Common myeloid progenitor, CD34-positive (primary cell): ENCODE measurements at places on chromosomes 16 and 17.

DNA sequence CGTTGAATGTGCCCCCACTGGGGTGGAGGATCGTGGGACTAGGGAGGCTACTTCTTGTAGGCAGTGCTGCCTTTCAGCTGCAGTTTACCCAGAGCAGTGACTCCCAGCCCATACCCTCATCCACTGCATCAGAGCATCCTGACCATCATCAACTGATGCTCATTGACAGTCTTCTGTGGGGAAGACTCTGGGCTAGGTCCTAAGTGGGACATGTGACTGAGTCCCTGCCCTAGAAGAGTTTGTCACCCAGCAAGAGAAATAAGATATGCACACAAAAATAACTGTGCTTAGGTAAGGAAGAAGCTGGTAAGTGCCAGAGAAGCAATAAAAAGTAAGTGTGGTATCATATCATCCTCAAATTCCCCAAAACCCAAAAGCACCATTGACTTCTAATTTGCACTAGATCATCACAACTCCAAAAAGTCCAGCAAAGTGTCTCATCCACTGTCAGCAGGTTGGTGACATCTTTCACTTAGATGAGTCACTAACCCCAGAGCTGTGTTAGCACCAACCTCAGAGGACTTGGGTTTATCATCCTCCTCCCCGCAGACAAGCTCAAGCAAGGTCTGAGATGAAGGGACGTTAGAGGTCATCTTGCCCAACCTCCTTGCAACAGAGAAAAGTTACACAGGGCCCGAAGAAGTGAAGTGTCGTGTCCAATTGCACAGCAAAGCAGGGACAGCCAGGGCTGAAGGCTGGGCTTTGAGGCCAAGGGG lies 99.0 kb downstream of the CCDC182 start:
- H3K4me1 ChIP-seq, result no peaks in the 10 kb centered on the region
- no peaks in the 10 kb centered on the region for H3K27me3 ChIP-seq
- H3K36me3 ChIP-seq, result peaks cover 61% of the 10 kb centered on the region

- H3K27ac ChIP-seq, result no peak overlapping the region
- no peaks in the 10 kb centered on the region for H3K27me3 ChIP-seq
- H3K4me1 ChIP-seq, result peaks cover 80% of the 10 kb centered on the region
Observed at GRCh38 chr17:45429339-45430005, 3.2 kb downstream of the ARHGAP27 start.

- DNase-seq, result no peak
- H3K27me3 ChIP-seq, result no peaks in the 10 kb centered on the region
- no peaks in the 10 kb centered on the region for H3K36me3 ChIP-seq
- H3K27ac ChIP-seq, result no peak overlapping the region
Observed at GRCh38 chr16:13630374-13630773, 289.6 kb upstream of the ERCC4 start.

GRCh38 chr16:9647981-9648701 lies 534.1 kb downstream of the GRIN2A start:
- no peaks in the 10 kb centered on the region for H3K4me1 ChIP-seq
- H3K27me3 ChIP-seq, result no peaks in the 10 kb centered on the region
- no peak for DNase-seq
- no peak overlapping the region for H3K27ac ChIP-seq
- no peak overlapping the region for H3K4me3 ChIP-seq

- H3K4me3 ChIP-seq, result no peak overlapping the region
- no peak for DNase-seq
- no peaks in the 10 kb centered on the region for H3K4me1 ChIP-seq
- peaks cover 2% of the 10 kb centered on the region for H3K27me3 ChIP-seq
- H3K36me3 ChIP-seq, result no peaks in the 10 kb centered on the region
- H3K27ac ChIP-seq, result no peak overlapping the region
Observed at GRCh38 chr17:40936437-40936971, 942 bp downstream of the KRT23 start.

- peaks cover 8% of the 10 kb centered on the region for H3K4me1 ChIP-seq
- no peak overlapping the region for H3K4me3 ChIP-seq
- no peaks in the 10 kb centered on the region for H3K27me3 ChIP-seq
- no peak overlapping the region for H3K27ac ChIP-seq
- peaks cover 18% of the 10 kb centered on the region for H3K36me3 ChIP-seq
Observed at GRCh38 chr16:27333104-27333503, 19.3 kb downstream of the IL4R start.

- no peak overlapping the region for H3K27ac ChIP-seq
- no peaks in the 10 kb centered on the region for H3K27me3 ChIP-seq
Observed at GRCh38 chr17:60901806-60902205, 224.2 kb downstream of the BCAS3 start.

GRCh38 chr17:27609611-27610303 lies 21.2 kb upstream of the LGALS9 start:
- H3K4me3 ChIP-seq, result no peak overlapping the region
- H3K4me1 ChIP-seq, result no peaks in the 10 kb centered on the region
- H3K27me3 ChIP-seq, result no peaks in the 10 kb centered on the region
- peaks cover 49% of the 10 kb centered on the region for H3K36me3 ChIP-seq
- no peak overlapping the region for H3K27ac ChIP-seq

DNA sequence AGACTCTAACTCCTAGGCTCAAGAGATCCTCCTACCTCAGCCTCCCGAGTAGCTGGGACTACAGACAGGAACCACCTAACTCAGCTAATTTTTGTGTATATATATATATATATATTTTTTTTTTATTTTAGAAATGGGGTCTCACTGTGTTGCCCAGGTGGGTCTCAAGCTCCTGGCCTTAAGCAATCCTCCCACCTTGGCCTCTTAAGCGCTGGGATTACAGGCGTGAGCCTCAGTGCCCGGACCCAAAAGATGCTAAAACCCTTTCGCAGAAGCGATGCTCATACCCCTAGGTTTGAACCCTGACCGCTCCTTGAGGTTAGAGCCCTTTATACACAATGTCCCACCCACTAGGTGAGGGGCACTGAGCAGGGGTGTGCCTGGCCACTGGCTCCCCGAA lies 2.2 kb upstream of the CLDN9 start:
- H3K36me3 ChIP-seq, result no peaks in the 10 kb centered on the region
- no peak overlapping the region for H3K4me3 ChIP-seq
- H3K4me1 ChIP-seq, result peaks cover 11% of the 10 kb centered on the region

DNA sequence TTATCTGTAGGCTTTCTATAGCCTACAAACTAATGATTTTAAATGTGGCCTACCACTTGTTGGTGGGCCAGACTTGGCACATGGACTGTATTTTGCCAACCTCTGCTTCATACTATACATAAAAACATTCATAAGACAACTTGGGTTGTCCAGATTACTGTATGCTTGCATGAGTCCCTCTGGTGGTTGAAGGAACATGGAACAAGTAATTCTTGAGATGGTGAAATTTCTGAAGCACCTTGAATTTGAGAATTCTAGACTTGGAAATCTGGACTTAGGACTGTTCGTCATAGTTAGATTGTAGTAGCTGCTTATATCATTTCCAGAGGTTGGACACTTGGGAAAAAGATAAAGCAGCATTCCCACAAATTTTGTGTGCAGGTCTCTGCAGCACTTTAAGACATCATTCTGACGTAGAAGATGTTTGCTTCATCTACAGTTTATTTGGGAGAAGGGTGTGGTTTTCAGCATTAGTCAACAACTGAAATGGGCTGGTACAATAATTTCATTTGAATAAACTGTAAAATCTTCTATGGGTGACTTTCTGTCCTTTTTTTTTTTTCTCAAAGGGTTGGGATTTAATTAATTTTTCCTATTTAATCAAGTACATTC lies 31.2 kb downstream of the NFATC3 start:
- no peak overlapping the region for H3K4me3 ChIP-seq
- H3K27me3 ChIP-seq, result no peaks in the 10 kb centered on the region
- DNase-seq, result peak; percentile 57
- H3K27ac ChIP-seq, result no peak overlapping the region
- H3K36me3 ChIP-seq, result no peaks in the 10 kb centered on the region
- H3K4me1 ChIP-seq, result peaks cover 8% of the 10 kb centered on the region

DNA sequence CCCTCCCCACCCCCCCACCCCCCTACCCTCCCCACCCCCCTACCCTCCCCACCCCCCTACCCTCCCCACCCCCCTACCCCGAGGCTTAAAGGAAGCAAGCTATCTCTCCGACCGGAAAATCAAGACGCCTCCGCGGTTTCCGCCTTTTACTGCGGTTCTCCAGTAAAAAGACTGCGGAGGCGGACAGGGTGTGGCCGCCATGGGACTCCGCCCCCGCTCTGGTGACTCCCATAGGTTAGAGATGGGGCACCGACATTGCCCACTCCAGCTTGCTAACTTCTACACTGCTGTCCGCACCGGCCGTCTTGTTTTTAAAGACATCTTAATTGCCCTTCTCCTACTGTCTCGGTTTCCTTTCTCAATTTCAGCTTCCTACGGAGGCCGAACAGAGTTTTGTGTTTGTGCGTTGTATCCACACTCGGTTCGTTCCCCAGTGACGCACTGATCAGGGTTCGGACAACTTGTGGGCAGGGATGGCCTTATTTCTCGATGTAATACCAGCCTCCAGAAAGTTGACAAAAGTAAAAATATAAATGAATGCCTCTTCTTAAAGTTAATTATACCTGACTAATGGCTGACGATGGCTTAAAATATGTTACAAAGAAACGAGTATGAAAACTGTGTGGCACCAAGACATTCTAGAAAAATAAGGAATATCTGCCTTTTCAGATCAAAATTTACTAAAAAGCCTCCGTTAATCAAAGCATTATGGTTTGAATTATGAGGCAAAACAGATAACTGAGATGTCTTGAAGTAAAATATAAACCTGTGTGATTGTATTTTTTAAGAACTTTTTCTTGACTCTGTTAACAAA lies 1.1 kb upstream of the ZNF200 start:
- H3K4me3 ChIP-seq, result no peak overlapping the region
- H3K27ac ChIP-seq, result no peak overlapping the region
- H3K4me1 ChIP-seq, result peaks cover 11% of the 10 kb centered on the region
- DNase-seq, result peak; percentile 51

DNA sequence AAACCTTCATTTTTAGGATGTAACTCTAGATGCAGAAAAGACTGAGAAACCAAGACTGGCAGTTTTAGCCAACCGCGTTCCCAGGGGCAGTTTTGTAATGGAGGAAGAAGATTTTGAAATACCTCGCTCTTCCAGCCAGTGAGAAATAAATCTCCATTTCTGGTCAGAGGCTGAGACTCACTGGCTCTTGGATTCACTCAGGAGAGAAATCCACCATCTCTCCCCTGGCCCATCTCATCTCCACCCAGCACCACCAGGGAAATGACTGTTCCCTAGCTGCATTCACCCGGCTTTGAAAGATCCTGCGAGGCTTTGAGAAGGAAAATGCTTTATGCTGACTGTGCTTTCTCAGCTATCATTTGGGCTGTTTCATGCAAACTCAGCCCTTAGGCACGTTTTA lies 185.2 kb downstream of the SOX9 start:
- DNase-seq, result no peak
- H3K4me1 ChIP-seq, result no peaks in the 10 kb centered on the region
- H3K27me3 ChIP-seq, result peaks cover 4% of the 10 kb centered on the region
- H3K36me3 ChIP-seq, result no peaks in the 10 kb centered on the region
- H3K27ac ChIP-seq, result no peak overlapping the region

GRCh38 chr16:31043352-31043751 lies 10.0 kb downstream of the STX4 start:
- no peak overlapping the region for H3K27ac ChIP-seq
- no peak overlapping the region for H3K4me3 ChIP-seq
- DNase-seq, result no peak
- H3K36me3 ChIP-seq, result peaks cover 19% of the 10 kb centered on the region
- no peaks in the 10 kb centered on the region for H3K27me3 ChIP-seq

DNA sequence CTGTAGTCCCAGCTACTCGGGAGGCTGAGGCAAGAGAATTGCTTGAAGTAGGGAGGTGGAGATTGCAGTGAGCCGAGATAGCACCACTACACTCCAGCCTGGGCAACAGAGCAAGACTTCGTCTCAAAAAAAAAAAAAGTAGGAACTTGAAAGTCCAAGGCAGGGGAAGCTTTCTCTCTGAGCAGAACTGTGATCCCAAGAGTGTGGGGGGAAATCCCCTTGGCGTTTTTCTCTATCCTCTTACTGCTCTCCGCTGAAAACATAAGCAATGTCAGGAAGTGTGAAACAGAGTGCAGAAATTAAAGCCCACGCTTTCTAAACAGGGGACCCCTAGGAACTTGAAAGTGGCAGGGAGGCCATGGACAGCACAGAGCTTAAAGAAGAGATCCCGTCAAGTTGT lies 9.8 kb upstream of the CMTM3 start:
- H3K4me1 ChIP-seq, result peaks cover 14% of the 10 kb centered on the region
- H3K27ac ChIP-seq, result no peak overlapping the region
- H3K27me3 ChIP-seq, result no peaks in the 10 kb centered on the region
- DNase-seq, result no peak
- no peaks in the 10 kb centered on the region for H3K36me3 ChIP-seq

DNA sequence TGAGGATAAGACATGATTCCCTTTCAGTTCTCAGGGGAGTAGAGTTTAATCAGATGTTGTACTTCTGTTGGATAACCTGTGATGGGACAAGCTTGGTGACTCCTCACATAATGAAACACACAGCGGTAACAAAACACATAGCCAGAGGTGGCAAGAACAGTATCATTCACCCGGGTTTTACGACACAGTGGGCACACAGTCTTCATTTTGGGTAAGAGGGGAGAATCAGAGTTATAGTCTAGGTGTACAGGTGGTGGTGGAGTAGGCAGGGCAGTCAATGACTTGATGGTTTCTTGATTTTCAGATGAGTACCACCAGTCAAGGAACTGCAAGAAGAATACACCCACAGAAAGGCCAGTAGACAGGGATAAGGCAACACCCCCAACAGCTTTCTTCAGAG lies 2.6 kb downstream of the PEX12 start:
- H3K36me3 ChIP-seq, result peaks cover 23% of the 10 kb centered on the region
- H3K27me3 ChIP-seq, result no peaks in the 10 kb centered on the region
- no peak overlapping the region for H3K4me3 ChIP-seq
- no peak overlapping the region for H3K27ac ChIP-seq
- no peak for DNase-seq

GRCh38 chr17:46071796-46072195 lies 72.7 kb downstream of the STH start:
- no peaks in the 10 kb centered on the region for H3K27me3 ChIP-seq
- peaks cover 12% of the 10 kb centered on the region for H3K36me3 ChIP-seq
- no peak overlapping the region for H3K4me3 ChIP-seq
- DNase-seq, result no peak
- H3K27ac ChIP-seq, result no peak overlapping the region
- H3K4me1 ChIP-seq, result no peaks in the 10 kb centered on the region

GRCh38 chr17:29933379-29933778 lies 3.4 kb upstream of the SSH2 start:
- no peak overlapping the region for H3K4me3 ChIP-seq
- DNase-seq, result no peak
- H3K4me1 ChIP-seq, result peaks cover 27% of the 10 kb centered on the region
- H3K36me3 ChIP-seq, result no peaks in the 10 kb centered on the region
- H3K27me3 ChIP-seq, result no peaks in the 10 kb centered on the region

- H3K4me1 ChIP-seq, result peaks cover 5% of the 10 kb centered on the region
- H3K27me3 ChIP-seq, result no peaks in the 10 kb centered on the region
- no peak overlapping the region for H3K27ac ChIP-seq
- H3K36me3 ChIP-seq, result peaks cover 40% of the 10 kb centered on the region
- no peak for DNase-seq
Observed at GRCh38 chr17:45398800-45399199, 33.9 kb downstream of the ARHGAP27 start.
